Hepatocyte (in vitro differentiated cells): ENCODE measurements at places on chromosomes 2 and 18. TPM values are rescaled to one million over a fixed set of nuclear protein-coding genes. Genes with fewer than 3 reads are reported as not detected.

Gene QPCT
- 2.0 TPM in 1 of 2 replicates, not detected in the other for total RNA-seq

Gene DCAF17
- 12.0 and 14.2 TPM in 2 replicates for total RNA-seq

GRCh38 chr2:24961903-24962302, 9.9 kb downstream of the DNAJC27 start:
- no peak for DNase-seq

DNA sequence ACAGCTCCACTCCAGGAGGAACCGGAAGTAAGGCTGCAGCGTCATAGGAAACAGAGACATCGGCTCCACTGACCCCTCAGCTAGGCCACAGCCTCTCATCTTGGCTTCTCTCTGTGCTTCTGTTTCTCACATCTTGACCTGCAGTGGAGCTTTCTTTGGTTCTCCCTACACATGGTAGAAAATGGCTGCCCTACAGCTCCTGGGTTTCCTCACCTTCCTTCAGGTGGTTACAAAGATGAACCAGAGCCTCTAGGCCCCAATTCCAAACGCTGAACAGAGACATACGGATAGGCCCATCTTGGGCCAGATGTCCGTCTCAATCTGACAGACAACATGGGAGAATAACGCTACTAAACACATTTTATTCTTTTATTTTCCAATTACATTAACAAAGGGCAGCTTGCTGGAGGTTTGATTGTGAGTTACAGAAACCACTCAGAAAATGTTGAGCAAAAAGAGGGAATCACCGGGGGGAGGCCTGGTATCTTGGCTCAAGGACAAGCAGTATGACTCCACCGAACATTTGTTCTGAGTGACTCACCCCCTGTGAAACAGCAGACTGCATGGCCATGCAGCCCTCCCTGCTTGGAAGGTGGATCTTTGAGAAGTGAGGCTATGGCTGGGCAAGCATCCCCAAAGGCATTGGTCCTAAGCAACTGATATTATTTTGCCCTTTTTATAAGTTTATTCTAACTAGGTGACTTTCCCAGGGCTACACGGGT, 303.5 kb downstream of the CDCA7 start:
- peak; percentile 56 for DNase-seq

DNA sequence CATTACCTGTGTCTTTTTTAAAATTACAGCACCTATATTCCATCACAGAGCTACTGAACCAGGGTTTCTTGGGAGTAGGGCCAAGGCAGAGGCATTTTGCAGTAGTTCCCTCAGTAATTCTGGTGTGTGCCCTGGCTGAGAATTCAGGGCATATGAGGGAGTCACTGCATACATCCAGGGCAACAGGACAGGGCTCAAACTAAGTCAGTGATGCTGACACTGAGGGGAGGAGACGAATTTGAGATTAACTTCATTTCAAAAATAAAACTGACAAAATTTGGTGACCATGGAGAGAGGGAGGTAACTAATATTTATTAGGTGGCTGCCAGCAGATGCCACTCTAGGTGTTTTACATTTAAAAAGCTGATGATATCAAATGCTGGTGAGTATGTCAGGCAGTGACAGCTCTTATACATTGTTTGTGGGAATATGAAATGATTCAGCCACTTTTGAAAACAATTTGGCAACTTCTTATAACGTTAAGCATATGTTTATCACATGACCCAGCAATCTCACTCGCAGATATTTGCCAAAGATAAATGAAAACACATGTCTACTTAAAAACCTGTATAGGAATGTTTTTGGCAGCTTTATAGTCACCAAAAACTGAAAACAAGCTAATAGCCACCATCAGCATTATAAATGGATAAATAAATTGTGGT, 20.3 kb downstream of the STRADB start:
- no peak for DNase-seq

- peak; percentile 79 for DNase-seq
These were observed 30.1 kb upstream of the ZNF516 start for GRCh38 chr18:76524900-76525698.
